ENCODE measurements at places on chromosomes 6 and 20.

DNA sequence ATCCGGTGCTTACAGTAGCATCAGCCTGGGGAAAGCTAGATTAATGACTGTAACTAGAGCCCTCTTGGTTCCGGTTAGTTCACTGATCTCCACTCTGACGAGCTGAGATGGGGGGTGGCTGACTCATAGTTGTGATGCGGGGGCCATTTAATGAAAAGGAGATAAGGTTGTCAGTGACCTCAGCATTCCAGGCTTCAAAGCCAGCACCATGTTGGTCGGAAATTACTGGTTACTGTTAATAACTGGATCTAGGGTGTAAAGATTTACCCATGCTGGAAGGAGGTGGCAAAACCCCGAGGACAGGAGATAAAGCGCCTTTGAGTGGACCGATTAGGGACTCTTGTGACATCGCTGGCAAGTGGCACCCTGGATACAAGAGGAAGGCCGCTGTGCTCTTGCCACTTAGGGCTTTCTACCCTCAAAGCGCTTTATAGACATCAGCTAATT lies 21.1 kb downstream of the FOXC1 start:
- no peak for DNase-seq

DNA sequence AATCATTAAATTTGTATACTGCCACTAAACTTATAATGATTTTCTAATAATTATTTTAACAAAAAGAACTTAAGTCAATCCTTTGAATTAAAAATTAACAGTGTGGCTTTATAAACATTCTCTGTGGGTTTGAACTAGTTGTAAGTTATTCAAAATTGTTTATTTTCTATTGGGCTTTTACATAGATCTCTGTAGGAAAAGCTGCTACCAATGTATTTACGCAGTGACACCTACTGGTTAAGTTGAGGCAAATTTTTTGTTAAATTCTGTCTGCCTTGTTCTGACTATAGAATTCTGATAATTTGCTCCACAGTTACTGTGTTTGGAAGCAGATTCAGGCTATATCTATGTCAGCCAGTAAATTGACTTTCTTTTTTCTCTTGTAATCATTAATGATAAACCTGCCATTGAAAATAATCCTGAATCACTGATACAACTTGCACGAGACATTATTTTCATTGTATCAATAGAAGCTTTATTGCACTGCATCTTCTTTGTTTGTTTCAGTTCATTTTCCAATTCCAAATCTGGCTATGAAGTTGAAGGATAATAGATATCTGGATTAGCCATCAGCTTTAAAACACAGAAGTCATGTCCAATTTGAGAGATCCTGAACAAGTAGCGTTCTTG lies 66.0 kb upstream of the UTRN start:
- peak; percentile 51 for DNase-seq

DNA sequence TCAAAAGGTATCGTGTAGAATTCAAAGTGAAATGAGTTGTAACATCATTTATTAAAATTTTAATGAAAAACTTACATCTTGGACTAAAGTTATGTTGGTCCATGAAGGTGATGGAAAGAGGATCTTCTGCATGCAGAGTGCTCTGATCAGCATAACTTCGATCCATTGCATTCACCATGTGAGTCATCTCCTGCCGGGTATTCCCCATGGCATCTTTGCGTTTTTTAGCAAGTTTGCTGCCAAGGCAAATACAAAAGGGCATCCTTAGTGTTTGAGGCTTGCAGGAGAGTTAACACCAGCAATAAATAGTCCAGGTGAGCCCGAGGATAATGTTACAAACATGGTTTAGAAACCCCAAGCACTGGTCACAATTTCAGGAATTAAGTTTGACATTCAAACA lies 104.2 kb upstream of the THEMIS start:
- no peak for DNase-seq

GRCh38 chr20:19890445-19891051 lies 126.6 kb upstream of the NAA20 start:
- no peak for DNase-seq

- no peak for DNase-seq
These were observed 214.6 kb downstream of the GMDS start for GRCh38 chr6:2030682-2031244.

GRCh38 chr20:36105711-36106226 lies 48.8 kb upstream of the EPB41L1 start:
- DNase-seq = no peak
